Inflammatory macrophage treated with lipopolysaccharide for 4 hours (primary cell): ENCODE measurements at places on chromosomes 3 and 15.
A peak's percentile ranks its signal among the peaks of the same experiment; 100 is the strongest.

DNA sequence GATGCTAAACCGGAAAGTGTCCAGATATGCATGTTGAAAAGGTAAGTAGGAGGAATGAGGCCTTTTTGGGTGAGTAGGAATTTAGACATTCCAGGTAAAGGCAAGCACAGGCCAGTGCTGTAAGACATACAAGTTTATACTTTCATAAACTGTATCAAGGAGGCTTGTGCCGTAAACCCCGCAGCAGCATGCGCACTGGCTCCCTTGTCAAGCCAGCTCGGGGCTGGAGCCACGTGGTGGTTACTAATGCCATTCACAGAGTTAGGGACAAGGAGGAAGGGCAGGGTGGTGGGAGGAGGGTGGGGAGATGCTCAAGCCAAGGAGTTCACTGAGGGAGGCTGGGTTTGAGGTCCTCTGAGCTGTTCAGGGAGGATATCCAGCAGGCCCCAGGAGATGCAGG lies 35.8 kb downstream of the PLD1 start:
- peak; percentile 35 for DNase-seq

DNA sequence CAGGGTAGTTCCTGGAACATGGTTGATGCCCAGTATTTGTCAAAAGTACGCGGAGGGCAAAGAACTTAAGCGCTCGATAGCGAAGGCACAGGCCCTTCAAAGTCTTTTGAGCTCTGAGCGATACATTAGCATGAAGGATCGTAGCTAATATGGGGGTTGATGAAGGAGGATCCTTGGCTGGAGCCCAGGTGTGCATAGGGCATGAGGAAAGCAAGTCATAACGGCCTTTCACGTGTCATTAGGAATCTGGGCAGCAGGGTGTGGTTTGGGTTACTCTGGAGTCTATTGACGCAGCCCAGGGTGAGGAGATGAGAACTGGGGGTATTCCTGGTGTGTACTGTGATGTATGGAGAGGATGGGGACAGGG lies 31.7 kb downstream of the SPINK8 start:
- DNase-seq, result peak; percentile 10

- DNase-seq, result no peak
These were observed 1.6 kb upstream of the MEGF11 start for GRCh38 chr15:66254951-66255676.

DNA sequence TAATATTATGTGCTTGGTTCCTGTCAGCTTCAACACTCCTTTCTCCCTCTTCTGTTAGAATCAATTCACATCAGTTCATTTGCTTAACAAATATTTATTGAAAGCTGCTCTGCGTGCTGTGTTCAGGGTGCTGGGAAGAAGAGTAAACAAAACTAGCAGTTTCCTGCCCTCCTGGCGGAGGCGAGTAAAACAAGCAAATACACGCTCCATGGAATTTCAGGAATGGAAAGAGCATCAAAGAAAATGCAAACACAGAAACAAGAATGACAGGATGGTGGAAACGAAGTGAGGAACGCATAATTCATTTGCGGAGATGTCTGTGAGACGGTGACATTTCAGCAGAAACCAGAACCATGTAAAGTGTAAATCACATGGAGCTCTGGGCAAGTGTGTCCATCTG lies 49.4 kb upstream of the SPTSSB start:
- no peak for DNase-seq

- peak; percentile 83 for DNase-seq
These were observed 50.1 kb upstream of the UBE2E2 start for GRCh38 chr3:23152989-23153388.

GRCh38 chr3:1251282-1252060 lies 158.6 kb downstream of the CNTN6 start:
- no peak for DNase-seq

GRCh38 chr3:141644931-141645330 lies 93.2 kb upstream of the RNF7 start:
- peak; percentile 83 for DNase-seq

DNA sequence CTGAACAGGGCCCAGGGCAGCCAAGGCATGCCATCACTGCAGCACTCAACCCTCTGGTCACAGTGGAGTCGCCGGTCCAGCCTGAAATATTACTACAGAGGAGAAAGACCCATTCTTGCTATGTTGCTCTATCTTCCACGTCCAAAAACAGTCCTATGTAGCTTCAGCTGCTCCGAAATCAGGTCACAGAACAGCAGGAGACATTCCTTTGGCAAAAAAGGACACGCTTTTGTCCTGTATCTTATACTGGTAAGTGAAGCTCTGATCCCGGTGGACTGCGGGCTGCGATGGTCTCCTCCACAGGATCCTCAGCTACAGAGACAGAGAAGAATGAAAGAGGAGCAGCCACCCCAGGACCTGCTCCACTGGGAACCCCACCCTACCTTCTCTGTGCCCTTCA lies 17.6 kb downstream of the ELP6 start:
- no peak for DNase-seq

DNA sequence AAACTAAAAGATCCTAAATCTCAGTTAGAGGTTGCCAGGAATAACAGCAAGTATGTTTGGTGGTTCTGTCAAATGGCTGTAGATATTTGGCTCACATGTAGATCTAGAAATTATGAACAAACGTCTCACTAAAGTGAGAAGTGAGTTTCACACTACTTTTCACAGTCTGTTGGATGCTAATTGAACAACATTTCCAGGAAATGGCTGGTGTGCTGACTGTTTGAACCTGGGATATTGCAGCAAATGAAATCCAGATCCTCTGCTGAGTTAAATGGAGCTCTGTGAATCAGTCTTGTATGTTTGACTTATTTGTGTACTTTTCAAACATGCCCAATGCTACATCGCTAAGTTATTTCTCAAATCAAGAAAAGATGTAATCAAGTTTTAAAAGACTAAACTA lies 21.3 kb upstream of the RSL24D1 start:
- no peak for DNase-seq

GRCh38 chr3:69462022-69462825 lies 76.3 kb upstream of the FRMD4B start:
- DNase-seq, result no peak

- no peak for DNase-seq
These were observed 388.5 kb downstream of the VPS13C start for GRCh38 chr15:61671736-61672135.

GRCh38 chr3:44106756-44107155 lies 134.9 kb upstream of the TOPAZ1 start:
- DNase-seq, result no peak

GRCh38 chr3:64291345-64291744 lies 66.1 kb upstream of the PRICKLE2 start:
- no peak for DNase-seq

GRCh38 chr15:39801641-39802309 lies 19.1 kb upstream of the FSIP1 start:
- DNase-seq, result no peak

GRCh38 chr15:53116169-53116568 lies 326.0 kb upstream of the ONECUT1 start:
- DNase-seq, result no peak

- DNase-seq, result no peak
These were observed 1.2 kb upstream of the FAM81A start for GRCh38 chr15:59436774-59437141.

GRCh38 chr3:197259096-197259495 lies 39.3 kb downstream of the DLG1 start:
- no peak for DNase-seq

DNA sequence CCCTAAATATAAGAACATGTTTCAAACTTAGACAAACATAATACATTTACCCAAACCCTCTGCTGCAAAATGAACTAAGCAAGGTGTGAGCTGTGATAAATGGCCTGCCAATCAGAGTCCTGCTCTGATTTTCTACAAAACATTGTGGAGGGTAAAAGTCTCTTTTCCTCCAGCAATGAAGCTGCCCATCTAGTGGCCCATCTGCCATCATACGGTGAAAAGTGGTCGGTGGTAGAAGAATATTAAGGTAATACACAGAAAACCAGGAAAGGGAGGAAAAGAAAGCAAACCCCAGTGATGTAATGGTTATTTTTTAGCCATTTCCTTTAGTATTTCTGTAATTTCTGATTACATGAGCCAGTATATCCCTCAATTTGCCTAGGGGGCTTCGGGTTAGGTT lies 838.1 kb downstream of the TBL1XR1 start:
- no peak for DNase-seq

DNA sequence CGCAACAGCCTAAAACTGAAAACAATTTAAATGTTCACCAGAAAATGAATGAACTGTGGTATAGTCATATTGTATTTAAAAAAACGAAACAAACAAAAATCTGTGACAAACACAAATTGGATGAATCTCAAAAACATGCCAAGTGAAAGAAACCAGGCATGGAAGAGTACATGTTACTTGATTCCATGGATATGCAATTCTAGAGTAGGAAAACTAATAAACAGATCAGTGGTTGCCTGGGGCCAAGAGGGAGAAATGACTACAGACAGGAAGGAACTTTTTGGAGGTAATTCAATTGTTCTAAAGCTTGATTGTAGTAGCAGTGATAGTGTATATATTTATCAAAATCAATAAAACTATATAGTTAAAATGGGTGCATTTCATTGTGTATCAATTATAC lies 16.8 kb downstream of the UBE3A start:
- DNase-seq, result no peak

- DNase-seq, result no peak
These were observed 133.8 kb upstream of the GMNC start for GRCh38 chr3:190996181-190996775.

- peak; percentile 38 for DNase-seq
These were observed 30.4 kb upstream of the ALDH1A3 start for GRCh38 chr15:100849021-100849854.

DNA sequence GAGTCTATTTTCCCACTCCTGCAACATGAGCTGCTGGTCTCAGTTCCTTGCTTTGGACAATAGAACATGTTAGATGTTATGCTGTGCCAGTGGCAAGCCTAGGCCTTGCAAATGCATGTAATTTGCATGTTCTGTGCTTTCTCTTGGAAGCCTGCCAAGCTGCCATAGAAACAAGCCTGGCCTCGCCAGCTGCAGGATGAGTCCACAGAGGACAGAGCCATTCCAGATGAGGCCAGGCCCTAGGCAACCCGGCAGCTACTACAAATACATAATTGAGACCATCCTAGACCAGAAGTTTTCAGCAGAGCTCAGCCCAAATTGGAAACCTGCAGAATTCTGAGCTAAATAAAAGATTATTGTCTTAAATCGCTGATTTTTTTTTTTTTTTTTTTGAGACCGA lies 39.6 kb downstream of the TRIM69 start:
- no peak for DNase-seq

GRCh38 chr3:149371001-149371722 lies 6.3 kb downstream of the TM4SF1 start:
- peak; percentile 60 for DNase-seq

DNA sequence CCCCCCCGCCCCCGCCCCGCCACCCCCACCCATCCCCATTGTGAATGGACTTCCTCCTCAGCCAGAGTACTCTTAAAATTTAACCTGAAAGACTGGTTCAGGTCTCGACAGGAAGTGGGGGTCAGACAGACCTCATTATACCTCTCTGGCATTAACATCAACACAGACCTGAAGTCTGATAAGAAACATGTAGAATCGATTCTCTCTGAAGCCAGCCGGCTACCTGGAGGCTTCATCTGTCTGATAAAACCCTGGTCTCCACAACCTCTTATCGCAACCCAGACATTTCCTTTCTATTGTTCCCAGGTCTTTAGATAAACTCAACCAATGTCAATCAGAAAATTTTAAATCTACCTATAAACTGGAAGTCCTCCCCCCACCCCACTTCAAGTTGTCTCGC lies 42.6 kb downstream of the SLCO2A1 start:
- DNase-seq, result no peak

- no peak for DNase-seq
These were observed 649.2 kb downstream of the TUSC7 start for GRCh38 chr3:117358717-117359314.

DNA sequence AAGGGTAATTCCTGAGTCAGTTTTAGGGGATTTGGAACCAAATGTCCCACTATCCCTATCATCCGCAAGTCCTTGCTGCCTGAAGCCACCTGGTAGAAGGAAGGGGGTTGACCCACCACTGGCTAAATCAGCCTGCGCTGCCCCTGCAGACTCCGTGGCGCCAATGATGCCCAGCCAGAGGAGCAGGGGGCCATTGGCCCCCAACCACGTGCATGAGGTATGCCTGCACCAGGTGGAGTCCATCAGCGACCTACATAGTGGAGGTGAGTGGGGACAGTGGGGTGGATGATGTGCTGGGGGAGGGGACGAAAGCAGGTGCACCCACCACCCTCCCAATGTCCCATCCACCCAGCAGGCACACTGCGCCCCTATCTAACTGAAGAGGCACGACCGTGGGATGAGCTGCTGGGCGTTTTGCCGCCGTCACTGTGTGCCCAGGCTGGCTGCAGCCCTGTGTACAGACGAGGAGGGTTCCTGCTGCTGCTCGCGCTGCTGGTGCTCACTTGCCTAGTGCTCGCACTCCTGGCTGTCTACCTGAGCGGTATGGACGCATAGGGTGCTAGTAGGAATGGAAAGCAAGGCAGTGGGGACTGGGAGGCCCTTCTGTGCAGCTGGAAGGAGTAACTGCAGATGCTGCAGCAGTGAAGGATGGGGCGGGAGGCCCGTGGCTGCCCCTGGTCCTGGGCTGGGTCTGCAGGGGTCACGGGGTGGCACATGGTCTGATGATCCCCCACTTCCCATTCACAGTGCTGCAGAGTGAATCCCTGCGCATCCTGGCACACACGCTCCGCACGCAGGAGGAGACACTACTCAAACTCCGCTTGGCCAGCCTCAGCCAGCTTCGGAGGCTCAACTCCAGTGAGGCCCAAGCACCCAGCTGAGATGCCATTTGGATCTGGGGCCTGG lies 5.7 kb downstream of the IFRD2 start:
- no peak for DNase-seq

DNA sequence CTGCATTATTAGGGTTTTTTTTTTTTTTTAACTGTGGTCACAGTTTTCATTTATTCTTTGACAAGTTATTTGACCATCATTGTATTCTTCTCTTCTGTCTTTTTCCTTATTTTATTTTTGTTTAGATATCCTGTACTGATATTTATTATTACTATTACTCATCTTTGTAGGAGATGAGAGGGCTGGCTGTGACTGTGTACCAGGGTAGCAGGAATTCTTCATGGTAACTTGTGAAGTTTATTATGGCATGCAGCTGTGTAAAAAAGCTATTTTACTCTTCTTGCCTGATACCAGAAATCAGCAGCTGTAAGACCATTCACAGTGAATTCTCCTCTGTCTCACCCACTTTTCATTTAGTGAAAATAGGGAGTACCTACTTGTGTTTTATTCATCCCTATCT lies 44.5 kb downstream of the ATP6V1A start:
- DNase-seq, result no peak
